ENCODE measurements at places on chromosomes 7 and 10.

DNA sequence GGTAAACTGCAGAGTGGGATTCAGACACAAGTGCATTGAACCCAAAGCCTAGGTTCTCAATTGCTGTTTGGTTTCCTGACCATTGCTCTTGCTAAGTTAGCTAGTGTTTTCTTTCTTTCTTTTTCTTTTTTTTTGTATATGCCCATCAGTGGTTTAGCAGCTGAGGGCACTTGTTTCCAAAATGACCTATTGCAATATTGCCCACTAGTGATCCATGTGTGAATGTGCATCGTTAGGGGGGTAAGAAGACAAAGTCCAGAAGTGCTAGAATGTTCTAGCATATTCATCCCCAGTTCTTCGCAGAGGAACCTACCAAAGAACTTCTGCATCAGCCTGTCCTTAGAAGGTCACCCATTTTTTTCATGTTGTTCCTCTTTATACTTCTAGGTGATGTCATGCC is 252.8 kb upstream of the GPR26 start:
- DNase-seq, result no peak

GRCh38 chr10:79229071-79229541 is 118.2 kb upstream of the PPIF start:
- no peak for DNase-seq

GRCh38 chr10:109956454-109957091 is 33.3 kb upstream of the XPNPEP1 start:
- peak; percentile 65 for DNase-seq

DNA sequence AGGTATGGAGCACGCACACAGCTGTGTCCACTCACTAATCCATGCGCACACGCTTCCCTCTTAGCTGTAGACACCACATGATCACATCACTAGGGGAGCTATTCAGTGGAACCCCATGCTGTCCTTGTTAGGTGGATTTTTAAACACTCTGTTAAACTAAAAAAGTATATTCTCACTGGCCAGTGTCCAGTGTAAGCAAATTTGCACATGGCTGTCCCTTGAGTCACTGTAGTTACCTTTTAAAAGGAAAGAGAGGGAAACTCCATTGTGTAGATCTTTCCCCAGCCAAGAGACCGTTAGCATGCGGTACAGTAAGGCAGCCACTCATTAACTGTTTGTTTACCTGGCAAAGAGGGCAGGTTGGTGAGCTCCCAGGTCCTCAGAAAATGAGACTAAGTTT is 81.6 kb upstream of the INSYN2A start:
- no peak for DNase-seq

DNA sequence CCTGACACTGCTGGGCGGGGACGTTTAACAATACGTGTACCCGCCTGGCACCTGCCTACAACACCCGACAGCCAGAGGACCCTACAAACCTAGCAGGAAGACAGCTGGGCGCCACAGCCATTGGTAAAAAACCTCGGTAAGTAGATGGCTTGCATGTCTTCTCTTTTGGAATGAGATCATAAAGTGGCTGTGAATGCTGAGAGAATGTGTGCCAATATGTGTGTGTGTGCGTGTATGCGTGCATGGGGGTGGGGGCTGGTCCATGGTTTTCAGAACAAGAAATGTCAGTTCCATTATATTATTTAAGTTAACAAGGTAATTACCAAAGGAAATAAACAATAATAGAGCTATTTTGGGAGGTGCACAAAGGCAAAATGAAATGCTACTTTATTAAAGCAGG is 39.2 kb downstream of the PAPOLB start:
- no peak for DNase-seq

DNA sequence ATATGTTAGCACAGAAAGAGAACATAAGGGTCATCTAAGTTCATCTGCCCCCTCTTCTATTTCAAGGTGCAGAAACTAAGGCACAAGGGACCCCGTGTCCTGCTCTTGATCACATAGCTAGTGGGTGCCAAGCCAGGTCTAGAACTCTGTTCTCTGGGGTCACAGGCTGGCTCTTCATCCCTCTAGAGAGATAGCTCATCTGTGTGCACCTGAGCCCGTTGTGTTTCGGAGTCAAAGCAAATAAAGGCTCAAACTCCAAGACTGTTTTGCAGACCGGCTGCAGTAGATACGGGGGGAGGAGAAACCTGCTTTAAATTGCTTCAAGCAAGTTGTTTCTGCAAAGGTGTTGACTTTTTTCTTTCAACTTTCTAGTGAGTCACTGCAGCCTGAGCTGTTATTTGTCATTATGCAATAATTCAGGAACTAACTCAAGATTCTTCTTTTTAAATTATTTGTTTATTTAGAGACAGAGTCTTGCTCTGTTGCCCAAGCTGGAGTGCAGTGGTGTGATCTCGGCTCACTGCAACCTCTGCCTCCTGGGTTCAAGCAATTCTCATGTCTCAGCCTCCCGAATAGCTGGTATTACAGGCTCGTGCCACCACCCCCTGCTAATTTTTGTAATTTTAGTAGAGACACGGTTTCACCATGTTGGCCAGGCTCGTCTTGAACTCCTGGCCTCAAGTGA is 6.5 kb downstream of the BLVRA start:
- DNase-seq, result peak; percentile 29
